GM12865 (cell line): ENCODE measurements at places on chromosomes 3 and 15.

DNA sequence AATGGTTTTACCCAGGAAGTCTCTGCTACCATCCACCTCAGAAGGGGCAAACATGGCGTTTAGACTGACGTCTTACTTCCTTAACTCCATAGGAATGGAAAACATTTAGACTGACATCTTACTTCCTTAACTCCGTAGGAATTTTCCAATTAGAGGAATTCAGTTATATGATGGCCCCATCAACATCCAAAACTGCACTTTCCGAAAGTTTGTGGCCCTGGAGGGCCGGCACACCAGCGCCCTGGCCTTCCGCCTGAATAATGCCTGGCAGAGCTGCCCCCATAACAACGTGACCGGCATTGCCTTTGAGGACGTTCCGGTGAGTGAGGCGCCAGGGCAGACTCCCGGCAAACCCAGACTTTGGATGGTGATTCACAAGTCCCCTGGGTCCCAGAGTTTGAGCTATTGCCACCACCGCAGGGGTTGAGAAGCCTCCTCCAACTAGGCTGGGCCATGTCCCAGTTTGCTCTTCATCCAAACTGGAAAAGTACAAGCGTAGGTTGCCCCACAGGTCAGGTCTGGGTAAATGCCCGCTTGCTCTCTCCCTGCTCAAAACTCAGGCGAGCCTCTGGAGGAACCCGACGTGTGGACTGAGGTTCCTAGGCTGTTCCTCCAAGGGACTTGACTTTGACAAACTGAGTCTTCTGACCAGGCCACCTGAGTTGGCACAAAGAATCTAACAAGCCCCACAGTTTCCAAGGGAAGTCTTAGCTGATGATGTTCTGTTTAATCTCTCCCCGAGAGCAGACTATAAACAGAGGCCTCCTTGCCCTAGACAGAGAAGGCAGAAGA is 57.7 kb downstream of the MESD start:
- DNase-seq = no peak

- DNase-seq = no peak
These were observed 247.8 kb downstream of the ALCAM start for GRCh38 chr3:105614288-105615030.

- DNase-seq = no peak
These were observed 55.7 kb downstream of the SYNPR start for GRCh38 chr3:63333815-63334214.

DNA sequence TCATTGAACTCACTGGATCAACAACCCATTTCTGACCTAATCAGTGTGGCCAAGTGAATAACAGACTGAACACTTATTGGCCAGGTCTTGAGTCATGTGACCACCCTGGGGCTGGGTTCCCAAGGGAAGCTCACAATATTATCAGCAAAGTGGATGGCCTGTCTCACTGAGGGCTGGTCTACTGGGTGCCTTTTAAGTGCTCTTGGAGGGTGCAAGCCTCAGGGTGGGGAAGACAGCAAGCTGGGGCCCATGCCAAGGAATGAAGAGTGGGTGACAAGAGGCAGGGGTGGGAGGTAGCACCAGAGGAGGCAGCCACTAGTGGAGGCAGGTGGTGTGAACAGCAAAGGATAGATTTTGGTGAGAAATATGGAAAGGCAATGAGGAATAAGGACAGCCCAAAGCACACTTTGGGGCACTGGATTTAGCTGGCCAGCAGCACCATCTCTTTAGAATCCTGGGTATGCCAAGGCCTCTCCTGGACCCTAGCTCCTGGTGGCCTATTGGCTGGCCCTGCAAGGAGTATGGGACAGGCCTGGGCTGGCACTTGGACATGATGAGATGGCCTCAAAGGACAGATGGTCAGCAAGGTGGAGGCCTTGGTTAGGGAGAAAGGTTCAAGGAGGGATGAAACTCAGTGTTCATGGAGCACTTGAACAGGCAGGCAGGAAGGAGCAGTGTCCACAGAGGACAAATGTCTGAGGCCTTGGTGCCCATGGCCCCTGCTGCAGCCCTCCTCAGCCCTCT is 34.2 kb downstream of the HMCES start:
- no peak for DNase-seq

GRCh38 chr3:53024315-53024714 is 21.6 kb downstream of the SFMBT1 start:
- DNase-seq = no peak

DNA sequence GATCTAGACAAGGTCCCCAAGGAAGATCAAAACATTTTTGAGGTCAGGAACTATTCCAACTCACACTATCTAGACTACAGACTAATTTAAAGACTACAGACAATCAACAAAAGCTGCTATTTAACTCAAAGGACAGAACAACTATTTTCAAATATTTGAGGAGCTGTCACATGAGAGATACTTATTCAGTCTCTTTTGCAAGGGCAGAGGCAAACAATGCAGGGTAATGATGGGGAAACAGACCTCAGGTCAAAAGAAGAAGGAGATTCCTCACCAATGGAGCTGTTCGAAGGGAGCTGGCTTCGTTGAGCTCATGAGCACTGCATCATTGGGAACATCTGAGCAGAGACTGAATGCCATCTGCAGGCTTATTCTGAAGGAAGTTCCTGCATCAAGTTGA is 231.9 kb downstream of the DTWD1 start:
- no peak for DNase-seq

- DNase-seq = no peak
These were observed 23.4 kb downstream of the TMEM202 start for GRCh38 chr15:72421484-72421883.

- no peak for DNase-seq
These were observed 37.9 kb downstream of the MAP3K13 start for GRCh38 chr3:185400866-185401265.

DNA sequence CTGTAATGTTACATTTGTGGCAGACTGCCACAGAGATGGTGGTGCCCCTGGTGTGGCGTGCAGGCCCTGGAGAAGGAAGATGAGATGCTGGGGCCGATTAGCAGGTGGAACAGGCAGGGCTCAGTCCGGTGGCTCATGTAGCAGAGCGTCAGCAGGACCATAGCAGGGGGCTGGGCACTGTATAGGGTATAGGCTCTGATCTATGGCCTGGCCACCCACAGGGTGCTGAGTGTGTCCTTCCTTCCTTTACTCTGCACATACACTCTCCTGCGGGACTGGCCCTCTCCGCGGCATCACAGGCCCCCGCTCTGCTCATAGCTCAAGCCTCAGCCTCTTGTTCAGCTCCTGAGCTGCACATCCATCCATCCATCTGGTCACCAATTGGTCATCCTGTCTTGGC is 143.6 kb downstream of the OPA1 start:
- DNase-seq = no peak
